ENCODE measurements at places on chromosomes 4 and X. TPM values are rescaled to one million over a fixed set of nuclear protein-coding genes. Genes with fewer than 3 reads are reported as not detected.

EDA gene
- 8.1 TPM for total RNA-seq

AFP gene
- total RNA-seq = 0.45 TPM

CXCL8 gene
- total RNA-seq = 15.2 TPM

FGF13 gene
- 22.4 TPM for total RNA-seq

DNA sequence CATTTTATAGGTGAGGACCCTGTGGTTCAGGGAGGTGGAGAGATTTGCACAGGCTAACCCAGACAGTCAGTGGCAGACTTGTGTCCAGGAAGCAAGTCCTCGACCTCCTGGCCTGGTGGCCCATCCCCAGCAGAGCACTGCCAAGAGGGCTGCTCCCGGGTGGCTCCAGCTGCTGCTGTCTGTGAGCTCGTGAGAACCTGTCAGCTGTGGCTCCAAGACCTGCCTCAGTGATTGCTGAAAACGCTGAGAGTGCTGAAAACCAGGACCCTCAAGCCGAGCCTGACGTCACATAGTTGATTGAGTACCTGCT is 74.2 kb downstream of the RTL9 start:
- DNase-seq = no peak

- peak; percentile 24 for DNase-seq
Observed at GRCh38 chrX:153662266-153662665, 11.3 kb downstream of the PNCK start.

GRCh38 chr4:22670956-22671355 is 21.8 kb upstream of the GBA3 start:
- no peak for DNase-seq

DNA sequence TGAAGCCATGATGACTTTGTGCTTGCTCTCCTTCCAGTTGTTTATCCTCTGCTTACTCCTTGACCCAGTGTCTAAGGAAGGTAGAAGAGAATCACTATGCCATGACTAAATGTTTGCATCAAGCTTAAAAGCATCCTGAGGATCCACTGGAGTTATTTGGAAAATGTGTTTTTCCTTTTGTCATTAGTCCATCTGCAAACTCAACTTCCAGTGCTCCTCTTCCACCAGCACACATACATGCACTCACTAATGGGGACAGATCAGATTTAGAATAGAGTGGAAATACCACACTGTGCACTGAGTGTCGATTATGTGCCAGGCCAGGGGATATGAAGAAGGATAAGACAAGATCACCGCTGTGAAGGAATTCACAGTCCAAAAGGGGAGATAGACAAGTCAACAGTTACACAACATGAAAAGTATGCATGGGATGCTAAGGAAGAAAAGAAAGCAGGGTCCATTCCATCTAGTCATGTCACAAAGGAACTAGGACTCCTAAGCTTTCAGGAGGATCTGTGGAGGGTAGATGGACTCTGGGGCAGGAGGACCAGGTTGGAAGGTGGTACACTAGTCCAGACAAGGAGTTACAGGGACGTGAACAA is 1.9 kb downstream of the OCIAD2 start:
- no peak for DNase-seq

- no peak for DNase-seq
Observed at GRCh38 chrX:68835104-68835442, 6.3 kb downstream of the EFNB1 start.

DNA sequence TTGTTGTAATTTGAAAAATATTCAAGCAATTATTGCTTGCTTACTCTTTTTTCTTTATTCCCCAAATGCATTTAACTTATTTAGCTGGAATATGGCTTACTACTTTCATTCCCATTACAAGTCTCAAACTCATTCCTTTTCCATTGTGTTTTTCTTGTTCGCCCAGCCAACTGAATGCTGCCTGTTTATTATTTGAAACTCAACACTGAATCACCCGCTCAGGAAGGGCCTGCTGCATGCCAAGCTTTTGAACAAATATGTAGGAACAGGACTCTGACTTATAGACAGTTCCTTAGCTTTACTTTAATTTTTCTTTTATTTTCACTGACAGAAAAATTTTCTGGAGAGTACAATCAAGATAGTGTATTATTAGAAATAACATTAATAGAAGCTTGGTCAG is 12.9 kb downstream of the PCDH18 start:
- DNase-seq = no peak

DNA sequence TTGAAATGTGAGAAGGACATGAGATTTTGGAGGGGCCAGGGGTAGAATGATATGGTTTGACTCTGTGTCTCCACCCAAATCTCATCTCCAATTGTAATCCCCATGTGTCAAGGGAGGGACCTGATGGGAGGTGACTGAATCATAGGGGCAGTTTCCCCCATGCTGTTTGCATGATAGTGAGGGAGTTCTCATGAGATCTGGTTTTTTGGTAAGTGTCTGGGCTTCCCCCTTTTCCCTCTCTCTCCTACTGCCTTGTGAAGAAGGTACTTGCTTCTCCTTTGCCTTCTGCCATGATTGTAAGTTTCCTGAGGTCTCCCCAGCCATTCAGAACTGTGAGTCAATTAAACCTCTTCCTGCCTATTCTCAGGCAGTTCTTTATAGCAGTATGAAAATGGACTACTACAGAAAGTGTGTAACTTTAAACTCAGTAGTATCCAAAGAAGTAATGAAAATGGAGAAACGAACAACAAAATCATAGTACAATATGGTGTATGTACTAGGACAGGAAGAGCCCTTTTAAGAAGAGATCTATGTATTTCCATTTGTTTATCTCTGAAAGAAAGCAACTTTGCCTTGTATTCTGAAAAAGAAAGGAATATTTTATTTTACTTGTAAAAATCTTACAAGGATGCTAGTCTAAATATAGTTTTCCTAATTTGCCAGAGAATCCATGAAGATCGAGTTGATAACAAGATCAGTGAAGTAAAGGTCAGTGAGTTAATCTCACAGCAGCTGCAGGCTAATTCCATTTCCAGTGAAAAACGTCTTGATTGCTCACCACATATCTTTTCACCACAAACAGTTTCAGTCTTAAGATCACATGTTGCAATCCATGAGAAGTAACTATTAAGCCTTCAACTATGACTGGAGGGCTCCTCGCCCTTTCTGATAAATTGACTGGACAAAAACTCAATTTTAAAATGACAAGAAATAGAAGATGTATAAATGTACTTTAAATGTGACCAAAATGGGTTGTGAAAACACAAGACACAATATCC is 20.5 kb downstream of the PKD2 start:
- DNase-seq = no peak

DNA sequence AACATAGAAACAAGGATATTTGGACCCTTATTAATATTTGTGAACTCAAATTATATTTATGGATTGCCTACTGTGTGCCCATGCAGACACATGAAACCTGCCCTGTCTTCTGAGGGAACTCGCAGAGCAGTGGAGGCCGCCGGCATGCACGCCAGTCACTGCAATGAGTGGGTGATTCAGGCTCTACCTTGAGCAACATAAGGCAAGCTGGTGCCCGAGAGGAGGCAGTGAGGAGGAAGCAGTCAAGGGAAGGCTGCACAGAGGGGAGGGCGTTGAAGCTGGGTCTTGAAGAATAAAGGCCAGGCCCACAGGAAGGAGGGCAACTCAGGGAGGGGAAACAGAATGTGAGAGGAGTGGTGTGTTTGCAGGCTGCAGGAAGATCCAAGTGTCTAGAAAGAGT is 52.8 kb downstream of the PPEF2 start:
- no peak for DNase-seq

GRCh38 chrX:118423558-118423957 is 72.1 kb upstream of the DOCK11 start:
- DNase-seq = no peak

- no peak for DNase-seq
Observed at GRCh38 chr4:146292508-146292907, 78.2 kb downstream of the REELD1 start.

DNA sequence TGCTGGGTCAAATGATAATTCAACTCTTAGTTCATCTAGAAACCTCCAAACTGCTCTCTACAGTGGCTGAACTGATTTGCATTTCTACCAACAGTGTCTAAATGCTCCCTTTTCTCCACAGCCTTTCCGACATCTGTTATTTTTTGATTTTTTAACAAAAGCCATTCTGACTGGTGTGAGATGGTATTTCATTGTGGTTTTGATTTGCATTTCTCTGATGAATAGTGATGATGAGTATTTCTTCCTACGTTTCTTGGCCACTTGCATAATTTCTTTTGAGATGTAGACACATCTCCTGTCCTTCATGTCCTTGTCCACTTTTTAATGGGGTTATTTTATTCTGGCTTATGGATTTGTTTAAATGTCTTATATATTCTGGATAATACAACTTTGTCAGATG is 298.2 kb upstream of the ARSJ start:
- no peak for DNase-seq

GRCh38 chr4:6880691-6881090 is 28.9 kb upstream of the TBC1D14 start:
- no peak for DNase-seq

All from prostate gland (tissue), 2 donors.